ENCODE measurements at places on chromosomes 7 and 10.
A peak's percentile ranks its signal among the peaks of the same experiment; 100 is the strongest.

- DNase-seq, result no peak
Measured at GRCh38 chr10:128498746-128499145, 372.5 kb upstream of the MKI67 start.

DNA sequence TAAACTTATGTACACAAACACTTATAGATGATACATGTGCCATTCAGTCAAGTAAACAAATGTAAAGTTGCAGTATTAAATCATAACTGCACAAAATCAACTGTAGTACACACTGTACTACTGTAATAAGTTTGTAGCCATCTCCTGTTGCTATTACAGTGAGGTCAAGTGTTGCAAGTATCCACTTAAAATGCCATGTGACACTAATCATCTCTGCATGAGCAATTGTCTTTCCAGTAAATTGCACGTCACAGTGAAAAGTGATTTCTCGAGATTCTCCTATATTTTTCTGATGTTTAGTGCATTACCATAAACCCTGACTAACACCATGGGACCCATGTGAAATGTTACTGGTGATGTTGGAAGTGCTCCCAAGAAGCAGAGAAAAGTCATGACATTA lies 293.3 kb upstream of the SP4 start:
- DNase-seq, result no peak

- no peak for DNase-seq
Measured at GRCh38 chr10:110081911-110082310, 74.1 kb downstream of the ADD3 start.

DNA sequence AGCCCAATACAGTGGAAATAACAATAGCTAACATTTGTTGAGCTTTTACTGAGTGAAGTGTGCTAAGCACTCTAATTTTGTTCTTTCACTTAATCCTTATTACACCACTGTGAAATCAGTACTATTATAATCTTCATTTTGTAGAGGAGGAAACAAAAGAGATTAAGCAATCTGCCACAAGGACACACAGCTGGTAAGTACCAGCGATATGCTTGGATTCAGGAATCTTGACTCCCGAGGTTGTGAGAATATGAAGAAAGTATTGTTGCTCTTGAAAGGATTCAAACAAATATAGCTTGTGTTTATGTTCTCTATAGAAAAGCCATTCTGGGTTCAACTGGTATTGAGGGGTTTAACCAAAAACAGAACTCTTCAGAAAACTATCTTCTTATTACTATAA lies 93.7 kb upstream of the HECTD2 start:
- DNase-seq, result no peak

- DNase-seq, result no peak
Measured at GRCh38 chr10:94428766-94429707, 26.7 kb downstream of the TBC1D12 start.

DNA sequence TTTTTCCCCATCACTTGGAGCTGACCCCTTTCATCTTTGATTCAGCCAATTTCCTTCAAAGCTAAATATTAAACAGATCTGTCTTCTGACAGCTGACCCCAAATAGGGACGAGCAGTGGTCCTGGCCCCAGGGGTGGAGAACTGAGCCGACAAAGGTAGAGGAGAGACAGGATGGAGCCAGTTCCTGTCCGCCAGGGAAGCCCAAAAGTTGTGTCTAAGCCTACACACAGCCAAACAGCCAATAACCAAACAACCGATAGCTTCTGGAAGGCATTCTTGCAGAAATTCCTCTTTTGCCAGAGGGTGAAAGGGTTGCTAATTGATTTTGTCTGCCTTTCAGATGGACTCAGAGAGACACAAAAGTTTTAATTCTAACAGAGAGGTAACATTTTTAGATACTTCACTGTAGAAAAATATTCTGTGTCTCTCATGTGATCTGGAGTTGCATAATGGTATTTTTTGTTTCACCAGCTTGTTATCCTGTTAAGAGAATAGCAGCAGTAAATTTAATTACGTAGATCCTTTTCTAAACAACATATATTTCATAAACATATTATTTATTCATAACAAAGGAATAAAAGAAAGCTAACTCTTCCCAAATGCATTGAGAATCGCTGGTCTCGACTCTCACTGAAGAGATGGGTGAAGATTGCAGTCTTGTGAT lies 161.7 kb upstream of the LYZL1 start:
- no peak for DNase-seq

DNA sequence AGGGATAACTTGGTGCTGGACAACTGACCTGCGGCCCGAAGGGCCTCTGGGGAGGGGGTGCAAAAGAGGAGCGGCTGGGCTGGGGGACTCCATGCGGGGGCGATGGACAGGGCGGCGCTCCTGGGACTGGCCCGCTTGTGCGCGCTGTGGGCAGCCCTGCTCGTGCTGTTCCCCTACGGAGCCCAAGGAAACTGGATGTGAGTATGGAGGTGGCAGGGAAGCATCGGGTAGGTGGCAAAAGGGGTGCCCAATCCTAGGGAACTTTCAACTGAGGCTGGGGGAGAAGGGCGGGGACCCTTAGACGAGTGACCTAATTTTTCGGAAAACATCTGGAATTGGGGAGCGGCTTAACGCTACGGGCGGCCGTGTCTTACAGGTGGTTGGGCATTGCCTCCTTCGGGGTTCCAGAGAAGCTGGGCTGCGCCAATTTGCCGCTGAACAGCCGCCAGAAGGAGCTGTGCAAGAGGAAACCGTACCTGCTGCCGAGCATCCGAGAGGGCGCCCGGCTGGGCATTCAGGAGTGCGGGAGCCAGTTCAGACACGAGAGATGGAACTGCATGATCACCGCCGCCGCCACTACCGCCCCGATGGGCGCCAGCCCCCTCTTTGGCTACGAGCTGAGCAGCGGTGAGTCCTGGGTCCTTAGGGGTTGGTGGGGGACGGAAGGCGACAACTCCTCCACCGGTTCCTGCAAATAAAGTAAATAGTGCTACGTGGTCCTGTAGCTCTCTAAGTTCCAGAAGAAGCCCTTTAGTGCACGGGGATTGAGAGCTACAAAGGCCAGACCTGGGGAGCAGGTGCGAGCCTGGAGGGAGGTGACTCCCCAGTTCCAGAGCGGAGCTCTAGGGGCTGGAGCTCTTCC lies 622 bp downstream of the WNT16 start:
- peak; percentile 52 for DNase-seq

Data from stimulated activated CD4-positive, alpha-beta T cell treated with anti-CD3 and anti-CD28 coated beads, Interleukin-15, amount 100 ng/mL, for 24 hours (primary cell).